Type B pancreatic cell (in vitro differentiated cells): ENCODE measurements at places on chromosomes 16 and 17. TPM values are rescaled to one million over a fixed set of nuclear protein-coding genes. Genes with fewer than 3 reads are reported as not detected.

Gene FAM234A
- 125 and 143 TPM in 2 replicates for total RNA-seq

Gene RAMP2
- 1.5 and 8.3 TPM in 2 replicates for total RNA-seq

Gene NOXO1
- 0.63 and 2.0 TPM in 2 replicates for total RNA-seq

DNA sequence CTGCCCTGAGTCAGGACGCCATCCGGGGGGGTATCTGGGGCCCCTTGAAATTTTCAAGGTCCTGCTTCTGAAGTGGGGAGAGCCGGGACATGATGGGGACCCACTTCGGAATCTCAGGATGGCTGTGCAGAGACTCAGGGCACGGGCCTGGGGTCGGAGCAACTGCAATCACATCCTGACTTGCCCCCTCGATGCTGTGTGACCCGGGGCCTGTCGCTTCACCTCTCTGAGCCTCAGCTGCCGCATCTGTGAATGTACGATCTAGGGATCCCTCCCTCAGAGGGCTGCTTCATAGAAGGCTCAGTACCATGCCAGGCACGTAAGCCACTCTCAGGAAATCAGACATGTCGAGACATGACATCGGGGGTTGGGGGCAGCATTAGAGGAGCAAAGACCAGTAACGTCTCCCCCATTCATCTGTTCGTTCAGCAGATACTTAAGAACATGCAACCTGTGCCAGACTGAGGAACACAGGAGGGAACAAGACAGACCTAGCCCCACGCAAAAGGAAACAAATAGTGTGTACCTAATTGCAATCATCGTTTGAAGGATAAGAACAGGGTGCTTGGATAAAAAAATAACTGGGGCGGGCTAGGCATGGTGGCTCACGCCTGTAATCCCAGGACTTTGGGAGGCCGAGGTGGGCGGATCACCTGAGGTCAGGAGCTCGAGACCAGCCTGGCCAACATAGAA, 229.6 kb downstream of the PARN start:
- no peak for DNase-seq

Gene KCNG4
- 0.12 and 0.17 TPM in 2 replicates for total RNA-seq

- DNase-seq, result no peak
Measured at GRCh38 chr16:68980695-68981315, 124.6 kb upstream of the HAS3 start.

Gene MYCBPAP
- total RNA-seq, result 0.88 and 4.1 TPM in 2 replicates

DNA sequence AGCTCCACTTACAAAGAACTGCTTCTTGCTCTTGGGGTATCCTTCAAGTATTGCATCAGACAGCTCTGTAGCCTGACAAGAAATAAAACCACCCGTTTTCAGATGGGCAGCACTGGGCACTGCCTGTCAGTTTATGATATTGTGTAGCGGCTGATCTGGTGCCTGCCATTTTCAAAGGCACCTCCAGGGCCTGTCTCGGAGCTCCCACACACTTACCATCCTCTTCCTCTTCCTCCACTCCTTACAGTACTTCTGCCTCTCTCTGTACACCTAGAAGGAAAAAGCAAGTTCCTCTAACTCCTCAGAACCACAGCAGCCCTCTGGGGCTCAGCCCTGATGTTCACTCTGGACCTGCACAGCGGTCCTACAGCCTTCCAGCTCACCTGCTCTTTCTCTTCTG, 4.4 kb downstream of the PSMC3IP start:
- DNase-seq, result no peak

Gene TEKT3
- 0.56 and 1.3 TPM in 2 replicates for total RNA-seq

Gene SCNN1B
- 4.2 and 4.3 TPM in 2 replicates for total RNA-seq

Gene SNRNP25
- 38.5 and 48.7 TPM in 2 replicates for total RNA-seq

Gene TMEM107
- 19.1 and 22.1 TPM in 2 replicates for total RNA-seq

DNA sequence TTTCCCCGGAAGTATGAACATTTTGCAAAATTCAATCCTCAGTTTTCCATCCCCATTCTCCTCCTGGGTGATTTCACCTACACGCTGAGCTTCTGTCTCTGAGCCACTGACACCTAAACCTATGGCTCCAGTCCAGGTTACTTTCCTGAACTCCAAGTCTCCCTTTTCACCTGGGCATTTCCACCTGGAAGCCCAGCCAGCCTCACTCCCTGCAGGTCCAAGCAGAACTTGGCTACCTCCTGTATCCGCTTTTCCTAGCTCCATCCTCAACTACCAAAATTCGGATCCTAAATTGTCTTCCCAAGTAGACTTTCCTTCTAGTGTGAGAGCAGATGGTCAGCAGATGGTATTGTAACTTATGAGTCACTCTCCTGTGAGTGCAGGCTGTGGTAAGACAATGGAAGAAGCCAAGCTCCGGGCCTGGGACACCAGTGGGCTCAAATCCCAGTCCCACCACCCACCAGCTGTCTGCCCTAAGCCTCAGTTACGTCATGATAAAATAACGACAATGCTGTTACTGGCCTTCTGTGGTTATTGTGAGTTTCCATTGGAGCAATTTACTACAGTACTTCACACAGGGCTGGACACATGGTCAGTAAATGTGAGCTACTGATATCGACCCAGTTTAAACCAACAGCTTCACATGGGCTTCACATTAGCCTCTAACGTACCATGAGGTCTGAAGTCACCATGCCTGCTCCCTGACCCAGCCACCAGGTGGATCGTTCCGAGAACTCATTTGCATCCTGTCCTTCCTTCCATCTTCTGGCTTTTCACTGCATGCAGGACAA, 33.3 kb downstream of the PECAM1 start:
- DNase-seq, result no peak

Gene SYCE1L
- 12.4 and 20.0 TPM in 2 replicates for total RNA-seq

Gene POLR3K
- 12.6 and 17.6 TPM in 2 replicates for total RNA-seq

Gene MGAT5B
- total RNA-seq, result 3.0 and 15.9 TPM in 2 replicates

GRCh38 chr17:41559548-41559947, 12.3 kb downstream of the KRT9 start:
- no peak for DNase-seq

Gene BCAR1
- total RNA-seq, result 67.2 and 73.0 TPM in 2 replicates

Gene GID4
- total RNA-seq, result 10.6 and 13.2 TPM in 2 replicates

Gene WNT9B
- 0.89 and 1.2 TPM in 2 replicates for total RNA-seq

Gene BRICD5
- 8.7 and 16.6 TPM in 2 replicates for total RNA-seq

GRCh38 chr17:81387100-81388090, 7.9 kb upstream of the BAHCC1 start:
- DNase-seq, result no peak

GRCh38 chr17:7790150-7790549, 43.9 kb upstream of the KDM6B start:
- DNase-seq, result no peak

Gene HIC1
- 3.4 and 21.6 TPM in 2 replicates for total RNA-seq

- no peak for DNase-seq
Measured at GRCh38 chr17:37054894-37055293, 106.1 kb downstream of the AATF start.

Gene APRT
- total RNA-seq, result 116 and 153 TPM in 2 replicates

GRCh38 chr16:17827313-17827712, 356.6 kb upstream of the XYLT1 start:
- no peak for DNase-seq

Gene NHERF2
- total RNA-seq, result 23.3 and 23.4 TPM in 2 replicates

Gene GP1BA
- total RNA-seq, result not detected in 2 replicates

DNA sequence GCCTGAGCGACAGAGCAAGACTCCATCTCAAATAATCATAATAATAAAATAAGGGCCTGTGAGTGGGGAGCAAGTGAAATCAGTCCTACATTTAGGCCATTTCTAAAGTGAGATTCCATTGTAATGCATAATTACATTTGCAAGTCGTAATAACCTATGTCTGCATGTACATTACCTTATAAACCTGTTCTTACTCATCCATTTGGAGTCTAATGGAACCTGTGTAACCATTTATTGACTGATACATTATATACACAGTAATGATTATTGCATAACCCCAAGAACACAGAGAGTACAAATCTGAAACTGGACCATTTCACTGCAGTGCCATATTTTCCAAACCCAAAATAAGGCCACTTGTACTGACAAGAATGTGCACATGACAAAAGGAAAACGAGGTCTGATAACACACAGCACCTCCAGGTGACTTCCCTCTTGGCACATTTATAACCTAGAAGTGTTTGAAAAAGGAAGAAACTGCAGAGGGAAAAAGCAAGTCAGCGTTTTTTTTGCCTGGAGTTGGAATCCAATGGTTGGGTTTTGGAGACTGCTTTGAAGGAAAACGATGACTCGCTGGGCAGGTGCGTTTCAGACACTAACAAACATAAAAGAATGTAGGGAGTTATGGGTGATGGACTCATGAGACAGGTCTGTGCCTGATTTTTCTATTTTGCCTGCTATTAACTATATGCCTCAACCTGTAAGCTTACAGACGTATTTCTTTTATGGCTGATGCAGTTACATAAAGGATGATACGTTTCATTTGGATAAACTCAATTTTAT, 63.6 kb upstream of the KIFC3 start:
- DNase-seq, result no peak

Gene GALR2
- 0.94 and 1.3 TPM in 2 replicates for total RNA-seq

GRCh38 chr17:58121925-58122324, 26.3 kb upstream of the OR4D1 start:
- no peak for DNase-seq

Gene KRT27
- not detected in 2 replicates for total RNA-seq

Gene MAP2K6
- total RNA-seq, result 11.9 and 28.8 TPM in 2 replicates
